ENCODE measurements at places on chromosomes 13 and 19.

DNA sequence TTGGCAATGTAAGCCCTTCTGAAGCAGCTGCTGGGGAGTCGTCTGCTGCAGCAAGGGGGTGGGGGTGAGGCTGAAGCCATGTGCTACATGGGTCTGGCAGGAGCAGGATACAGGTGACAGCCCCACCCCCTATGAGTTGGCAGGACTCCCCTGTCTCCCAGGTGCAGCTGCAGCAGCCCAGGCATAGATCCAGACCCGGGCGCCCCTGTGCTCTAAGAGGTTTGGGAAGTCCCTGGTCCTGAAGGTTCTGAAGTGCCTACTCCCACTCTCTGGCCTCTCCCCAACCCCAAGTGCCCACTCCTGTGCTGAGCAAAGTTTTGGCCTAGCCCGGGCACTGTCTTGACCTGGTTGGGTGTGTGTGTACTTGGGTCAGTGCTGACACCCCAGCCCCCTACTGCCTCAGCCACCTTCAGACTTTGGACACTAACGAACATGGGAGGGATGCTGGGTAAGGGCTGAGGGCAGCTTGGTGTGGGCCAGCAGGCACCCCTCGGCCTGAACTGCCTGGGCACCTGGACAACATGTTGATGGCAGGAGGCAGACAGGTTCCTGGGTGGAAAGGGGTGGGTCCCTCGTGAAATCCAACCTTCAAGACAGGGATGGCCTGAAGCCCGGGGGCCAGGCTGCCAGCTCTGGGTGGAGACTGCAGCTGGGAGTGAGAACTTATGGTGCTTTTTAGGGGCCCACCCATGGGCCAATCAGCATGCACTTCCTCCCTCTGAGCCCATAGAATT is 54.1 kb upstream of the SLITRK6 start:
- no peak for DNase-seq

- DNase-seq = no peak
Observed at GRCh38 chr13:110030394-110030928, 244.1 kb upstream of the IRS2 start.

DNA sequence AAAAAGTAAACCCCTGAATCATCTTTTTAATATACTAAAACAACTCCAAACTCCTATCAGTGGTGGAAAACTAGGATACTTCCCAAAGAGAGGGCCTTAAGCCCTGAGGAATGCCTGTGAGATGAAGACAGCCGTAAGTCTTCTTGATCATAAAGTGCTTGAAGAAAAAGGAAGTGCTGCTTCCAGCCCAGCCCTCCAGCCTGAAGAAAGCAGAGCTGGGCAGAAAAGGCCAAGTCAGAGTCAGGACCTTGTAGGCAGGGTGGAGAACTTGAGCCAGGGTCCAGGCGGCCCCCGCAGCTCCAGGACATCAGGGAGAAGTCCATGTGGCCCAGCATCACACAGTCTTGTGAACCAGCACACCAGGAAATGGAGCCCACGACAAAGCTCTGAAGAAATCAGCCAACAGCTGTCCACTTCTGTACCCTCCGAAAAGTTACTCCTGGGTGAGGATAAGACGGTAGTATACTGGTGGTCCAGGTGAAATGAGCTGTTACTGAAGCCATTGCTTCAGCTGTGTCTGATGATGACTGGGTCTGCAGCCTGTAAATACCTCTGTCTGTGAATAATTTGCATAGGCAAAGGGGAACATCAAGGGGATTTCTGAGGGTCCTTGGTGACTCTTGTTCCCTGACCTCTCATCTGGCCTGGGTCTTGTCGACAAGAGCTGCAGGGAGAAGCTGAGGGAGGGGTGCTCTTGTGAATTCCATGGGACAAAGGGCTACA is 18.7 kb upstream of the CRYL1 start:
- DNase-seq = no peak

- DNase-seq = no peak
Observed at GRCh38 chr13:82976499-82976898, 905.8 kb downstream of the SLITRK1 start.

DNA sequence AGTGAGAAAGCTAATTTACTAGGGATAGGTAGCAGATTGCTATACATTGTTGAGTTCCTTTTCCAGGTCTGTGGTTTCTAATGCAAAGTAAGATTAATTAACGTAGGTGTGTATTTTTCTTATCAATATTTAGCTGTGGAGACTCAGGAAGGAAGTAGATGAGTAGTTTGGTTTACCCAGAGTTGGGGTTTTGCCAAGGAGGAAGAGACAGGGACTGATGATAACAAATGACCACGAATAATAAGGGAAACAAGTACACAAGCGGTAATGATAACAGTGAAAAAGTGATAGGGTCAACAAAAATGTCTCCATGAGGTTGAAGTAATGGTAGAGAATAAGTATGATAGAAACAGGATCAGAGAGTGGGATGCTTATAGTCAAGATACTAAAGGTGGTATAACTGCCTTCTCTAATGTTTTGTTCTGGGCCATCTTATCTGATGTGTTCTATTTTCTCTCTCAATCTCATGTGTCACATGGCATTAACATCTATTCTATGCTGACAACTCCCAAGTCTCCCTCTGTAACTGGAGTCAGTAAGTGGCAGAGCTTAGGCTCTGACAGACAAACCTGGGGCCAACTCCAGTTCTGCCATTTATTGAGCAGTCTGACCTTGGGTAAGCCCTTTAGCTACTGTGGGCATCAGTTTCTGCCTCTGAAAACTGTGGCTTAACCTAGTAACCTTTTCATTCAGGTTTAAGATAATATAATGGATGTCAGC is 8.8 kb downstream of the OBI1 start:
- DNase-seq = no peak

- DNase-seq = no peak
Observed at GRCh38 chr19:31354316-31354715, 5.1 kb upstream of the TSHZ3 start.

DNA sequence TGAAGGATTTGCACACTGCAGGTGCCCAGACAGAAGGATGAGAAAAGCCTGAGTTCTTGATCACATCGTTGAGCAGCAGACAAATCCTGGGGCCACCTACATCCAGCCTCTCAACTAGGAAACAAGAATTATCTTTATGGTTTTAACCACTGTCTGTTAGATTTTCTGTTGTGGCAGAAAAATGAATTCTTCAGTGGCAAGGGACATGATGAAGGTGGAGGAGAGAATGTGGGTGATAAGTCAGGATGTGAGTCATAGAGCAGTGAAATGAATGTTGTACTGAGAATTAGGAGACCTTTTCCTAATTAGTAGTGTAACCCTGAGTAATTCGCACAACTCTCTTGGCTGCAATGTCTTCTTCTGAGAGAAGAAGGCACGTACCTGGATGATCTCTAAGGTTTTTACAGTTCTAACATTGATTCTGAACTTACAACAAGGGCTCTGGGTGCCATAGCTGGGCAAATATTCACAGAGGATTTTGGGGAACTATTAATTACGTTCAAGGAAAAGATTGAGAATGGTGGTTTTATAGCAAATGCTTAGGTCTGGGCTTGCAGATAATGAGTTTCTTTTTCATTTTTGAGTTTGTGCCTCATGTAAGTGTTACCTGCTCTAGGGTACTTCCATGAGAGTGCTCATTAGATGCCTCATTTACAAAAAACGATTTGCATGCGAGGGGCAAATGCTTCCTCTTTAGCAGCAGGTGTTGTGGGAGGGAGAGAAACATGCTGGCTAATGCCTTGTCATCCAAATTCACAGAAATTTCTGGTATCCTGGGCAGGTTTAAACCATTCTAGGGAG is 111.0 kb upstream of the KL start:
- no peak for DNase-seq

- peak; percentile 34 for DNase-seq
Observed at GRCh38 chr19:4007836-4008539, 452 bp downstream of the PIAS4 start.

DNA sequence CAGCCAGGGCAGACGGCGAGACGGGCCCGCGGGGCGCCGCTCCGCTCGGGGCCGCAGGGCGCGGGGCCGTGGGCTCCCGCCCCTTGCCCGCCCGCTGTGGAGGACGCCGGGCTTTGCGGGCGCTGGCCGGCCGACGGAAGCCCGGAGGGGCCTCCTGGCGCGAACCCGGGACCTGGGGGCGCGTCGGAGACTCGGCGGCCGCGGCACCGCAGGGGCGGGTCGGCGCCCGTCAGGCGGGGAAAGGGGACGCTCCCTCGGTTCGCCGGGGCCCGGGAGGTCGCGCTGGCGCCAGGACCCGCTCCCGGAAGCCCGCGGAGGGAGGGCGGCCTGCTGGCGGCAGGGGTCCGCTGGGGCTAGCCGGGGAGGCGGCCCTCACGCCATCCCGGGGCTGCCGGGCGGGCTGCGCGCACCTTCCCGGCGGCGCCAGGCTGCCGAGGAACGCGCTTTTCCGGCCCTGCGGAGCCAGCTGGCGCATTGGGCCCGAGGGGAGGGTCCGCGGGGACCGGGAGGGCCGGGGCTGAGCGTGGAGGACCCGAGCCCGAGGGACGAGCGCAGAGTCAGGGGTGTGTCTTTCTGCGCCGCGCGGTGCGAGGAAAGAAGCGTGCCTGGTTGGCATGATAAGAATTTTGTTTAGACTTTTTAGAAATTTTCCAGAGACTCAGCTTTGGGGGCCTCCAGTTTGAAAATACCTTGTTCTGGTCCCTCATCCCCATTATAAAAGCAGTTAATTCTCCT is 511 bp downstream of the GARRE1 start:
- DNase-seq = peak; percentile 42

Measured in ovary (tissue), 10 donors.